ENCODE measurements at places on chromosomes 2 and 18.

DNA sequence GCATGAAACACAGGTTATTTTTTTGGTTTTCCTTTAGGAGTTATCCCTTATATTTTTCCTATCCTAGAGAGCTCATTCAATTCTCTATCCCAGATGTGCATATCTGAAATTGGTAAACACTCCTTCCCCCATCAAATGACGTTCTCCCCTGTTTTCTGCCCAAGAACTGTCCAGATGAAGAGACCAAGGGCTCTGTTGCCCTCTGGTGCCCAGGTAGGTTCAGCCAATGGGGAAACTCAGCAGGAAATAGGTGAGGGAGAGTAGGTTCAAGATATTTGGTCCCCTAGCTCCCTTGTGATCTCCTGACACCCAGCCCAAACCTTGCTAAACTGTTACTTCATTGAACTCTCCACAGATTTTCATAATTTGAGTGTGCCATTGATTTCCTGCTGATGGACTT lies 14.1 kb upstream of the INO80C start:
- DNase-seq: no peak

DNA sequence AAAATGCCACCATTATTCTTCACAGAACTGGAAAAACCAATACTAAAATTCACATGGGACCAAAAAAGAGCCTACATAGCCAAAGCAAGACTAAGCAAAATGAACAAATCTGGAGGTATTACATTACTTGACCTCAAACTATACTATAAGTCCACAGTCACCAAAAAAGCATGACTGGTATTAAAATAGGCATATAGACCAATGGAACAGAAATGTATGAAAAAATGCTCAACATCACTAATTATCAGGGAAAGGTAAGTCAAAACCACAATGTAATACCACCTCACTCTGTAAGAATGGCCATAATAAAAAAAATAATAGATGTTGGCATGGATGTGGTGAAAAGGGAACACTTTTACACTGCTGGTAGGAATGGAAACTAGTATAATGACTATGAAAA lies 158.6 kb downstream of the CDH2 start:
- DNase-seq: peak; percentile 23

- no peak for DNase-seq
Measured at GRCh38 chr2:207117668-207118067, 48.1 kb downstream of the KLF7 start.

GRCh38 chr2:176818617-176819016 lies 394.0 kb upstream of the HNRNPA3 start:
- no peak for DNase-seq

GRCh38 chr18:33210575-33211189 lies 229.8 kb downstream of the CCDC178 start:
- peak; percentile 36 for DNase-seq

DNA sequence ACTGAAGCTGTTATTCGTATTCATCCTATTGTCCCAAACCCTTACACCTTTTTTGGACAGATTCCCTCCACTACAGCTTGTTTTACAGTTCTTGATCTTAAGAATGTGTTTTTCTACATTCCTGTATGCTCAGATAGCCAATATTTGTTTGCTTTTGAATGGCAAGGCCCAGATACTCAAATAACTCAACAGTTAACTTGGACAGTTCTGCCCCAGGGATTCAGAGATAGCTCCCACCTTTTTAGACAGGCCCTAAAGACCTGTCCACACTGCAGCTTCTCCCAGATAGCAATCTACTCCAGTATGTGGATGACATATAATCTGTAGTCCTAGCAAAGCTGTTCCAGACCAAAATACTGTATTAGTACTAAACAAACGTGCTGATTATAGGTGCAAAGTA lies 7.1 kb upstream of the AGXT start:
- no peak for DNase-seq

- peak; percentile 92 for DNase-seq
Measured at GRCh38 chr2:223941579-223942277, 3.4 kb downstream of the WDFY1 start.

- DNase-seq: no peak
Measured at GRCh38 chr2:204693262-204693661, 148.0 kb downstream of the PARD3B start.

GRCh38 chr2:121649149-121649595 lies at the start of gene CLASP1:
Gene CLASP1, minus strand, starts transcription at chr2:121649462. Its CDS starts 43,567 bp downstream, at chr2:121605895.
- DNase-seq: no peak

GRCh38 chr2:15378148-15378908 lies 182.8 kb downstream of the NBAS start:
- DNase-seq: no peak

GRCh38 chr2:167401309-167401708 lies 513.0 kb downstream of the XIRP2 start:
- no peak for DNase-seq

DNA sequence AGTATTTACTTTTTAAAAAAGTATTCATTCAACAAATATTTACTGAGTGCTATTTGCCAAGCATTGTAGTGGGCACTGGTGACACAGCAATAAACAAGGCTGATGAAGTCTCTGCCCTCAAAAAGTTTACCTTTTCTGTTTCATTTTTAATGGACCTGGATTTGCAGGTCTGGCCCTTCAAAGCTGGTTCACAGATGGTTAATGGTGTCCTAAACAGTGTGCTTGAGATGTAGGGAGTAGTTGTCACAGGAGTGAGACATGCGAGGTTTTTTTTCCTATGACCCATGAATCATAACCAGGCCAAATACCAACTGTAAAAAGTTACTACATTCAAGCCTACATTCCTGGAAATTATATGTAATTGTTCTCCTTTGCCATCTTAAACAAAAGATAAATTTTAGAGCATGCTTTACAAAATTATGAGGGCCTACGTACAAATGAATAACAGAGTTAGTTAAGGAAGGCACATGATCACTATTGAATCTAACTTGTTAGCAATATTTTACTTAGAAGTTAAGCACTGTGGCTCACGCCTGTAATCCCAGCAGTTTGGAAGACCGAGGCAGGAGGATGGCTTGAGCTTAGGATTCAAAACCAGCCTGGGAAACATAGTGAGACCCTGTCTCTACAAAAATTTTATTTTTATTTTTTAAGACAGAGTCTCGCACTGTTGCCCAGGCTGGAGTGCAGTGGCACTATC lies 223.9 kb downstream of the MBD5 start:
- peak; percentile 68 for DNase-seq

- peak; percentile 55 for DNase-seq
Measured at GRCh38 chr2:224802407-224802806, 86.2 kb upstream of the CCDC195 start.

- DNase-seq: no peak
Measured at GRCh38 chr2:190822043-190822442, 58.6 kb upstream of the GLS start.

DNA sequence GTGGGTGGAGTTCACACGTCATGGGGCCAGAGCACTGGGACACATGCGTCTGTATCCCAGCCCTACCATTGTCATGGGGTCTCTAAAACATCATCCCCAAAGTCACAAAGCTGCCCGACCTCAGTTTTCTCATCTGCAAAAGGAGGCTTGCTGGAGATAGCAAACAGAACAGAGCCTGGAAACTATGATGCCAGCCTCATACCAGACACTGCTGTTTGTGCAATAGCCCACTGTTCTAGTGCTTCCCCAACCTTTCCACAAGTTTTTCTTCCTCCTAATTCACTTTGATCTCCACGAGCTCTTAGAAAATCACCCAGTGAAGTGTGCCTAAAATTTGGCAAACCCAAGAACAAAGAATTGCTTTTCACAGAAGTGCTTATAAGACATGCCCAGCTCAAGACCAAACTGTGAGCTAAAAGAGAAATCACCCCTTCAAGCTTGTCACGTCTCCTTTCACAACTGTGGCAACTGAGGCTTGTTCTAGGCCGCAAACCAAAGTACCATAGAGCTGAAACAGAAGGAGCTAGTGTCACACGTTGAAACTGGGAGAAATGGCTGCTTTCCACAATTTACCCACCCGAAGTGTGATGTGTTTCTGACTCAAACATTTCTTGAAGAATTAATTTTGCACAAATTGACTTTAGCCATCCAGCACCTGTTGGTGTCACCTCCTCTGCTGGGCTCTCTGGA lies 162.7 kb upstream of the ID2 start:
- no peak for DNase-seq

DNA sequence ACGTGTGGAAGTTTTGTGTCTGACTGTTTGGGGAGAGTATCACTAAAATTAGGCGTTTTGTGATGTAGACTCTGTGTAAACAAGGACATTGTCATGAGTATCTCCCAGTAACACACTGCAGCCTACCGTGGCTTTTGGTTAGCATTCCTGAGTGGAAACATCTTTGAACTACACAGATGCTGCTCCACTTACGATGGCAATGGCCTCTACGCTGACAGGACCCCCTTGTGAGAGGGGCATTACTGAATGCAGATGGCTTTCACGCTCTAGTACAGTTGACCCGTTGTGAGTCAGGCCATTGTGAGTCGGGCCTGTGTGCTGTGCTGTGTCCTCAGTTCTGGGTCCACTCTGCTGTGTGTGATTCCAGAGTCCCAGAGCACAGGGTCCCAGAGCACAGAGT lies 34.4 kb upstream of the ADNP2 start:
- DNase-seq: peak; percentile 2

DNA sequence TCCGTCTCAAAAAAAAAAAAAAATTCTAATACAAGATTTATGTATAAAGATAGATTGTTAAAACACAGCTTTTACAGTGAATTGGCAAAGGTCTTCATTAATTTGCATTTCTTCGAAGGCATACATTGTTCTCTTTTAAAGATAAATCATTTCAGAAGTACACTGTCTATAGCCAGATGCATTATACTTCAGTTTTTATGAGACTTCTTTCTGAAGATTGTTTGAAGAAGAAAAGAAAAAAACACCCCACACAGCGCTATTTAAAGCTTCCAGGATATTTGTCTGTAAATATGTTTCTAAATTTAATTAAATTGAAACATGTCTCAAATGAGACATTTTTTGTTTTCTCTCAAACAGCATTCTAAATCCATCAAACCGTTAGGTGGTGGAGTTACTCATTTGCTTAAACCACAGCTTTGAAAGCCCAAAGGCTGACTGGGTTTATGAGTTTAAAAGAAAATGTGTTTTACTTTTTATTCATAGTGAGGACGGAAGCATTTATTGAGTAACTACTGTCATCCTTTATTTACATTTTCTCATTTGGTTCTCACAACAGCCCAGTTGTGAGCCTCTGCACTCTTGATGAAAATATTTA lies 42.4 kb upstream of the C1GALT1C1L start:
- DNase-seq: no peak

- DNase-seq: no peak
Measured at GRCh38 chr2:218146056-218146455, 20.2 kb downstream of the CXCR2 start.

GRCh38 chr2:241870611-241871537 lies 1.3 kb downstream of the RTP5 start:
- DNase-seq: no peak

- no peak for DNase-seq
Measured at GRCh38 chr2:133599211-133599803, 31.0 kb upstream of the NCKAP5 start.

DNA sequence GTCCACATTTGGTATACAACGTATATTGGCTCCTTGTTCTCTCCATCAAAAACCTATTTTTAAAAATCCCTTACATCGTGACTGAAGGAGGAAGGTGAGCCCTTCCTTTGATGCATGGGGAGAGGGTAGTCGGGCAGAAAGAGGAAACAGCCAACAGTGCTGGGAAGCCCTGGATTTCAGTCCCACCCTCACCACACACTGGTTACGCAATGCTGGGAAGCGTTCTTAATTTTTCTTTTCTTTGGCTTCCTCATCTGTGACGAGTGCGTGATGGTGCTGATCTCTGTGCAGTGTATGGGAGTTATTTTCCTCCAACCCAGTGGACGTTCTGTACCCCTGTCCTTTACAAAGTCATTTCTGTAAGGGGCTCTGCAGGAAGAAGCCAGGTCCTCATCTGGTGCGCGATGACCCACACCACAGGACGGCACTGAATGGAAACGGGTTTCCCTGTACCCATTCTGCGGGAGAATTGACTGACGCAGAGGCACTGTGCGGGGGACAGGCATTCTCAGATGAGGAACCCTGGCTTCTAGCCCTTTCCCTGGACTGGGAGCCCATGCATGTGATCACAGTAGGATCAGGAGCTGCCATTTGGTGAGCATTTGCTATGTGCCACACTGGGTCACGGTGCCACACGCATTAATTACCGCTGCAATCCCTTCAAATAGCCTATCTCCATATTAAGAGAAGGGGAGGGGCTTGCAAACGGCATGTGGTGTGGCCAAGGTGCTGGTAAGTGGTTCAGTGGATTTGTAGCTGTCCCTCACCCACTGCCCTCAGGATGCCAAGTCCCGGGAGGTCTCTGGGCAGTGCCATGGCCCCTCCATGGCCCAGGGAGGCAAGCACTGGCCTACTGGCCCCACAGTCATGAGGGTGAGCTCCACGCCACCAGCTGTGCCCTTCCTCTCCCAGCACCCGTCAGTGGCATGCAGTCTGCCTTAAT lies 4.3 kb downstream of the COLEC11 start:
- no peak for DNase-seq

- no peak for DNase-seq
Measured at GRCh38 chr2:222320436-222321395, 21.9 kb upstream of the PAX3 start.

DNA sequence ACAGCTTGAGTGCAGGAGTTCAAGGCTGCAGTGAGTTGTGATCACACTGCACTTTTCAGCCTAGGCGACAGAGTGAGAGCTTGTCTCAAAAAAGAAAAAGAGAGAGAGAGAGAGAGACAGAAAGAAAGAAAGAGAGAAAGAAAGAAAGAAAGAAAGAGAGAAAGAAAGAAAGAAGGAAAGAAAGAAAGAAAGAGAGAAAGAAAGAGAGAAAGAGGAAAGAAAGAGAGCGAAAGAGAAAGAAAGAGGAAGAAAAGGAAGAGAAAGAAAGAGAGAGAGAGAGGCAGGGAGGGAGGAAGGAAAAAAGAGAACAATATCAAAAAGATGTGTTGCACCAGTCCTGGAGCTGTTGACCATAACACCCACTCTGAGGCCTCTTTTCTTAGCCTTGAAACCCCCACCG lies 89.8 kb upstream of the MBOAT2 start:
- no peak for DNase-seq

DNA sequence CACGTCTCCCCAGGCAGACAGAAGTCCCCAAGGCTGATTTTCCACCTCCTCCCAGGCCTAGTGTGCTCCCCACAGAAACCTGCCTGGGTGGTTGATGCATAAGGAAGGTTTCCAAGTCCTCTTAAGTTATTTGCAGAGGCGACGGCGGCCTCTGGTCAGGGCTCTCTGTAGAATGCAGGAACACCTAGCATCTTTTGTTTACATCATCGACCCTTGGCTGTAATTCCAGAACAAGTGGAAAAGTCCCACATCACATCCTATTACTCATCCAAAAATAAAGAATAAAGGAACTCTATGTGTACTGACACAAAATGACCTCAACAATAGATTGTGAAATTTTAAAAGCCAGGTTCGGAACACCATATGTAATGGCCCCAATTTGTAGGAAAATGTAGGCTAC lies 211.1 kb downstream of the ALPK2 start:
- DNase-seq: no peak
